ENCODE measurements at places on chromosomes 6 and 20.

DNA sequence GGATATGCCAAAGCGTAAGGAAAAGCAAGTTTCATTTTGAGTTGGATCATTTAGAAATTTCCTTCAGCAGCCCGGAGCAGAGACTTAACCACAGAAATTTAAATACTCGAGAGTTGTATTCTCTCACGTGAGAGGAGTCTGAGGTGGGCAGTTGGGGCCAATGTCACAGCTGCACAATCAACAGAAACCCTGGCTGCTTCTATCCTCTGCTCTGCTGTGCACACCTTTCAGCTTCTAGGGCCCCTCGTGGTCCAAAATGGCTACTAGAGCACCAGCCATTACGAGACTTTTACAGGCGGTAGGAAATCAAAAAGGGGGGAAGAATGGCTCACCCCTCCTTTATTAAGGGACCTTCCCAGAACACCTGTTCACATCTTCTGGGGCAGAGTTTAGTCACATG, 153.9 kb downstream of the TAF4 start:
- no peak for DNase-seq

- DNase-seq = no peak
These were observed 66.6 kb downstream of the EZR start for GRCh38 chr6:158752613-158753012.

- DNase-seq = no peak
These were observed 168.0 kb upstream of the NOX3 start for GRCh38 chr6:155623450-155624178.

DNA sequence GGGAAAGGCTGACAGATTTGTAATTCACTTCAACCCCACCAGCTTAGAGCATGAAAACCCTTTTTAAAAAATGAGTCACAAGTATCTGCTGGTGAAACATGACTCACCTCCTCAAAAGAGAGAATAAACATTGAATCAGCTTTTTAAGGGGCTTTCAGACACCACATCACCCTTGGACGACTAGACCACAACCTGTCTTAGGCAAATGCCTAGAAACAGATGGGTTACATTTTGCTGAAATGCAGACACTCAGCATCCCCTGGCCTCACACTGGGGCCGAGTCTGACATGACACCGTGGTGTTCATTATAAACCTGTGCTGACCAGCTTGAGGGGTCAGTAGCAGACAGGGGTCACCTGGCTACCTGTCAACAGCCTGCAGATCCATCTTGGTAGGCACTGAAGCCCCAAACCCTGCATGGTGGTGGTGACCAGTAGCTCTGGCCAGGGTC, 175.3 kb upstream of the CST7 start:
- DNase-seq = no peak

- no peak for DNase-seq
These were observed 10.2 kb upstream of the PEX7 start for GRCh38 chr6:136812174-136812573.

GRCh38 chr6:166556863-166557322, 29.6 kb downstream of the RAMACL start:
- DNase-seq = no peak

DNA sequence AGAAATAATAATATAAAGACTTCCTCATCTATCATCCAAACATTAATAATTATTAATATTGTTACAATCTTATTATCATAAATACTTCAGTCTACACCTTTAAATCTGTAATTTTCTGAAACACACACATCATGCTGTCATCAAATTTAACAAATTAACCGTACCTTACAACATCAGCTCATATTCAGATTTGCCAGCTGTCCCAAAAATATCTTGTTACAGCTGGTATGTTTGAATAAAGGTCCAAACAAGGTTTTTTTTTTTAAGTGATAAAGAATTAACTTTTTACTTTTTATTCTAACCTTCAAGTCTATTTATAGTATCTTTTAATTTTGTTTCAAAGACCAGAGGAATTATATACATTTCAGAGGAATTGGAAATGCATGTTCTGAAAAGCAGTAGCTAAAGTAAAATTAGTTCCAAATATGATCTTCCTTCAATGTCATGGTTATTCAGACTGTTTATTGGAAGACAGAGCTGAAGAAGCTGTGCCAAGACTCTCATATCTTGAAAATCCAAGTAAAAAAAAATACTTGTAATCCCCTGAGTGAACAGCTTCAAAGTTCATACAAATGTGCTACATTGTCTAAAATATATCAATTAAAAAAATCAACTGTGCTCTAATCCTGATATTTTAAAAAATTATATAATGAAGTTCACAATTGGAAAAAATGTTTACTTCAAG, 161.7 kb upstream of the BMP5 start:
- DNase-seq = no peak

GRCh38 chr6:102619585-102619984, 1226.1 kb downstream of the GRIK2 start:
- no peak for DNase-seq

DNA sequence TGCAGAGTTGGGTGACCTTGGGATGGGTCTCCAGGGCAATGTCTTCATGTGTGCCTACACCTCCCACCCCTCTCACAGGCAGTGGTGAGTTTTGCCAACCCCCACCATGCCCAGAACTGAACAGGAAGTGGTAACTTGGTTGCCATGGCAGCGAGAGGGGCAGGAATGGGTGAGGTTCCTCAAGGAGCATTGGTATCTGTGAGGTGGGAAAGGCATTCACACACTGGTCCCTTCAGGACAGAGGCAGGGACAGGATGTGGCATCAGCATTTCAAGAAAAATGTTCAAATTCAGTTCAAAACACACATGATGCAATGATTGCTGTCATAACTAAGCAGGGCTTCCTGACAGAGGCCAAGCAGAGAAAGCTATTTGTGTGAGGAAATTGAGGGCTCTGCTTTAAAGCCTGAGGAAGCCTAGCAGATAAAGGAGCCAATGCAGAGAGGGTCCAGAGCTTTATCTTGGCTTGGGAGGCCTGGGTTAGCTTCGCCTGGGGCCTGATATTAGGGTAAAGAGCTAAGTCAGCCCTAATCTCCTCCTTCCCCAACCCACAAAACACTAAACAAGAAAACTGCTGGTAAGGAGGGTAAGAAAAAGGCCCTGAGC, 551 bp downstream of the TREML2 start:
- DNase-seq = no peak

DNA sequence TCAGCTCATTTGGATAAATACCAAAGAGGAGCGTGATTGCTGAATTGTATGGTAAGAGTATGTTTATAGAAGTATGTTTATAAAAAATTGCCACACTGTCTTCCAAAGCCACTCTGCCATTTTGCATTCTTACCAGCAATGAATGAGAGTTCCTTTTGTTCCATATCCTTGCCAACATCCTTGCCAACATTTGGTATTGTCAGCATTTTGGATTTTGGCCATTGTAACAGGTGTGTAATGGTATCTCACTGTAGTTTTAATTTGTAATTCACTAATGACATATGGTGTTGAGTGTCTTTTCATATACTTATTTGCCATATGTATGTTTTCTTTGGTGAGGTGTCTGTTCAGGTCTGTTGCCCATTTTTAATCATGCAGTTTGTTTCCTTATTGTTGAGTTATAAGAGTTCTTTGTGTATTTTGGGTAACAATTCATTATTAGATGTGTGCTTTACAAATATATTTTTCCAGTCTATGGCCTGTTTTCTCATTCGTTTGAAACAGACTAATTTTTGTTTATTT, 520.2 kb upstream of the SOX4 start:
- no peak for DNase-seq

GRCh38 chr20:57678340-57678739, 31.5 kb downstream of the PMEPA1 start:
- DNase-seq = no peak

- no peak for DNase-seq
These were observed 66.4 kb downstream of the UTRN start for GRCh38 chr6:144351379-144352127.

- DNase-seq = no peak
These were observed 203.1 kb downstream of the LMBRD1 start for GRCh38 chr6:69593706-69594105.

DNA sequence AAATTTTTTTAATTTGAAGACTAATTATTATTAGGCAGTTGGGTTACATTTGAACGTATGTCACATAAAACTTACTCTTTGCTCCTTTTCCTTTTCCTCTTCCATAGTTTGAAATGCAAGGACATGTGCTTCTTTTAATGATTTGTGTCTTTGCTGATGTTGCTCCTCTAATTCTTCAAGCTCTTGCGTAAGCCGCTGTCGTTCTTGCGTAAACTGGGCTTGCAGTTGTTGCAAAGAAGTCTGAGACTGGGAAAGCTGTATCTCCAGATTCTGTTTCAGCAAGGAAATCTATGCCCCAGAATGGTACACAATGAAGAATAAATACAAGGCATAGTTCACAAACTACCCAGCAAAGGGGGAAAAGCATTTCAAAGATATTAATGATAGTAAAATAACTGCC, 45.1 kb upstream of the MCM9 start:
- no peak for DNase-seq

GRCh38 chr6:86558318-86558717, 379.0 kb upstream of the HTR1E start:
- DNase-seq = no peak

GRCh38 chr6:85685713-85686112, 43.0 kb upstream of the SYNCRIP start:
- DNase-seq = no peak

- no peak for DNase-seq
These were observed 14.4 kb upstream of the ADAM33 start for GRCh38 chr20:3696200-3696599.

- no peak for DNase-seq
These were observed 129.8 kb upstream of the SMLR1 start for GRCh38 chr6:130697271-130697994.

- peak; percentile 15 for DNase-seq
These were observed at the start of gene ENPP5 for GRCh38 chr6:46170357-46171289. Gene ENPP5, minus strand, starts transcription at chr6:46170980. Its CDS starts 2,718 bp downstream, at chr6:46168262.

- DNase-seq = no peak
These were observed 76.7 kb upstream of the ZFP64 start for GRCh38 chr20:52268184-52268749.

DNA sequence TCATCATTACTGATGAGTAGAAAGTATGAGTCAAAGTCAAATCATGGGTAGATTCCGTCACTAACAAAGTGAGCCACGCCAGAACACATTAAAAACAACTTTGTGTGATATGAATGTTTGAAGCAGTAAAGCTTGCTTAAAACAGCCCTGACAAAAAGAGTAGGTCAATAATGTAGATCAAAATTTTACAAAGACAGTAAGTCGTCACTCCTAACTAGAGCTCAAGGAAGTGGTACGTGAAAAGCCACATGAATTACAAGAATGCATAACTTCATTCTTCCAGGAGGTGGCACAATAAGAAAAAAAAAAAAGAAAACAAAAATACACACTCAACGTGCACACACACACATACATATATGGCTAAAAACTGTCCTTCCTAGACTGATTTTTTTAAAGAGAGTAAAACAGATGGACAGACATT, 69.9 kb downstream of the HACE1 start:
- DNase-seq = no peak

DNA sequence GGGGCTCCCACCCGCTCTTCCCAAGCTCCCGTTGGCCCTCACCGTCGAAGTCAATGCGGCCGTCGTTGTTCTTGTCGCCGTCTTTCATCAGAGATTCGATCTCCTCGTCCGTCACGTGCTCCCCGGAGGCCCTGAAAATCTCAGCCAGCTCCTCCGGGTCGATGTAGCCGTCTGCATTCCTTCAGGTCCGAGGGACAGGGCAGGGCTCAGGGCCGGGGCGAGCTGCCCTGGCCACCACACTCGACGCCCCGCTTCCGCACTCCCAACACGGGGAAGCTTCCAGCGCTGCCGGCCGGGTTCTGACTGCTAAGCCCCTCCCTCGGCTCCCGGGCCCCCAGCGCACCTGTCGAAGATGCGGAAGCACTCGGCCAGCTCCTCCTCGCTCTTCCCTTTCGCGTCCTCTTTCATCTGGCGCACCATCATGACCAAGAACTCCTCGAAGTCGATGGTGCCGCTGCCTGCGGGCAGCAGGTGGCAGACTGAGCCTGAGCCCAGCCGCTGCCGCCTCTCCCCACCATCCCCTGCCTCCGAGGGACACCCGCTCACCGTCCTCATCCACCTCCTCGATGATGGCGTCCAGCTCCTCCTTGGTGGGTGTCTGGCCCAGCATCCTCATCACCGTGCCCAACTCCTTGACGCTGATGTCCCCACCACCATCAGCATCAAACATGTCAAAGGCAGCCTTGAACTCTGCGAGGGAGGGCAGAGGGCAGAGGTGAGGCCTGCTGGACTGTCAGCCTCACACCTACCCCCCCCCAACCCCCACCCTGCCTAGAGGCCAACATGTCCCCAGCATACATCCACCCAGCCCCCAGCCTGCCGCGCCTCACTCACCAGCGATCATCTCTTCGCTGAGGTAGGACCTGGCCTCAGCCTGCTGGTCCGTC, 2.9 kb downstream of the TNNC2 start:
- no peak for DNase-seq

GRCh38 chr20:13425381-13426135, 204.5 kb downstream of the ISM1 start:
- no peak for DNase-seq

- DNase-seq = no peak
These were observed 223.1 kb downstream of the BCAS1 start for GRCh38 chr20:53847139-53847836.

DNA sequence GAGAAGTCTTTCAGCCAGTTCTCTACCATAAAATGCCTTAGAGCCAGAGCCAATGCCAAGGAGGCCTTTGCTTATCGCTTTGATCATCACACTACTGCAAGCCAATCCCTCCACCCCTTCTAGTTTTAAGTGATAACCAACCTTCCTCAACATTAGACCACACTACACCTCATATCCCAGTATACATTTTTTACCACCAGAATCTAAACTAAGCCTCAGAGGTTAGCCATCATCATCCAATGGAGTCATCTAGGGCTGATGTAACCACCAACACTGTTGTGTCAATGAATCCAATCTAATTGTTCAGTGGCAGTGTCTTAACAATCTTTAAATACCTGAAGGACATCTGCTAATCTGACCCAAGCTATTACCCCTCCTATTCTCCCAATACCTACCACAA, 6.4 kb downstream of the ZUP1 start:
- no peak for DNase-seq

DNA sequence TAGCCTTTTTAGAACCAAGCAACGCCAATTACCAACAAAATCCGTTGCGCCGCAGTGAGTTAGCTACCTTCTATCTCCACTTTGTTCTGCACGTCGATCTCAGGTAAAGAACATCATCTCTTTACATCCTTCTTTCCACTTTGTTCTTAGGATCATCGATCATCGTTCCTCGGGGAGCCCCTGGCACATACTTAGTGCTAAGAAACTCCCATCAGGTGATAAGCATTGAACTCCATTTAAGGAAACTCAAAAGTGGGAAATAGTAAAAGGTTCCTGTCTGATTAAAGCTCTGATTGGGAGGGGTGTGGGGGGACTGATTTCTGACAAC, 227.0 kb upstream of the PRSS16 start:
- no peak for DNase-seq

- DNase-seq = no peak
These were observed 541.8 kb upstream of the NRSN1 start for GRCh38 chr6:23584134-23584763.

DNA sequence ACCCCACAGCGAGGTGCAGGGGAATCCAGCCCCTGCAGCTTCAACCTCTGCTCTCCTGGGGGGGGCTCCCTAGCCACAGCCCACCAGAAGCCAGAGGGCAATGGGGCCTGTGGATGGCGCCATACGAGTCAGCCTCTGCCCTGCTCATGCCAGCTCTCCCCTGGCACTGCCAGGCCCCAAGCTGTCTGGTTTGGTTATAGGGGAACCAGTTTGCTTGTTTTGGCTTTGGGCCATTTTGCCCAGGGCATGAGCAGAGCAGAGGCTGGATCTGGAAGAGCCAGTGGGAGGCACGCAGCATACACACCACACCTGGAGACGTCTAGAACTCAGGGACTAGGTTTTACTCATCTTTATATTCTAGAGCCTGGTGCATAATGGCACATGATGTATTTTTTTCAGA, 66.7 kb upstream of the SLC22A16 start:
- DNase-seq = no peak

- no peak for DNase-seq
These were observed 88.5 kb downstream of the PRKN start for GRCh38 chr6:162638931-162639574.

Measured in stimulated activated CD4-positive, alpha-beta T cell treated with anti-CD3 and anti-CD28 coated beads, Interleukin-1b, Interleukin-23, amount 100 ng/mL, for 1 hour (primary cell).